ENCODE measurements at places on chromosomes 3 and 15. TPM values are rescaled to one million over a fixed set of nuclear protein-coding genes. Genes with fewer than 3 reads are reported as not detected.

DNA sequence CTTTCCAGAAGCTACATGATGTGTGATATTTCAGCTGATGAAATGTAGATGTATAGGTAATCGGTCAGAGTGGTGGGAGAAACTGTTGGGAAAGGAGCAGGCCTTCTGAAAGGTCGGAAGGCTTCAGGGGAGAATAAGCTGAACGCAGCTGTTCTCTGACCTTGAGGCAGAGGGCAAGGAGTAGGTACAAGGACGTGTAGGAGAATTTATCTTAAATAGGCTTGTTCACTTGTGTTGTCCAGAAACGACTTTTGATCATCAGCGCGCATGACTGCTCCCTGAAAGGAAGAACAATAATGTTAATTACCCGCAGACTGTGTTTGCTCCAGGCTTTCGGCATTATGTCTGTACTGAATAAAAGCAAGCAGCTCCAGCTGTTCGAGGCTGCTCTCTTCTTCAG lies 39.6 kb downstream of the GPR160 start:
- no peak for DNase-seq

DNA sequence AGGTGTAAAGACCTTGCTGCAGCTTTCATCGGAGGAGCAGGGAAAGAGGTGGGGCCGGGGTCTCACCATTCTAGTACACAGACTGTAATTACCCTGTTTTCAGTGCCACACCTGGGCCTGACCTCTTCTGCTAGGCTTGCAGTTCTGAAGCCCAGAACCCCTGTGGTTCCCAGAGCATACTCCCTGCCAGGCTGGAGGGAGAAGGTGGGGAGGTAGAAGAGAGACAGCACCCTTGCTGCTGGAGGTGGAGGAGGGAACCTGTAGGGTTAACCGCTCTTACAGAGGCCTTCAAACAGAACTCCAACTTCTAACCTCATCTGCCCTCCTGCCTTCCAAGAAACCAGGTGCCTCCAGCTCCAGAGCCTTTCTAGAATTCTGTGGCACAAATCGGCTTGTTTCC lies 27.0 kb downstream of the PCOLCE2 start:
- DNase-seq, result no peak

Gene RPP25
- 6.2 TPM for total RNA-seq

GRCh38 chr3:17882981-17883380 lies 140.6 kb upstream of the TBC1D5 start:
- no peak for DNase-seq

Gene LYSMD2
- total RNA-seq, result 4.7 TPM

- DNase-seq, result no peak
Measured at GRCh38 chr3:108123326-108123725, 32.5 kb upstream of the CD47 start.
